G401 (cell line): ENCODE measurements at places on chromosomes 3 and 15. TPM values are rescaled to one million over a fixed set of nuclear protein-coding genes. Genes with fewer than 3 reads are reported as not detected.

DNA sequence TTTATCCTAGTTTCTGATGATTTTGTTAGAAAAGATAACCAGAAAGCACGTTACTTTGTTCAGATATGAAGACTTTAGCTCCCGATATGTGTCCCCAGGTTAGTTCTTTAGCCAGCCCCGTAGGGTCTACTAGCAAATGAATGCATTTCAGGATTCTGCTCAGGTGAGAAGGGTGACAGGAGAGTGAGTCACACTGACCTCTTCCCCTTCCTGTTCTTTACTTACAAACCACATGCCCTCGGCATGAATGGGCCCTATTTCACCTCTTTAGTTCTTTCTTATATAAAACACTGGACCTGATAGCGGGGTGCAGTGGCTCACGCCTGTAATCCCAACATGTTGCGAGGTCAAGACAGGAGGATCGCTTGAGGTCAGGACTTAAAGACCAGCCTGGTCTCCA is 98.4 kb downstream of the SLC49A4 start:
- DNase-seq: no peak

DNA sequence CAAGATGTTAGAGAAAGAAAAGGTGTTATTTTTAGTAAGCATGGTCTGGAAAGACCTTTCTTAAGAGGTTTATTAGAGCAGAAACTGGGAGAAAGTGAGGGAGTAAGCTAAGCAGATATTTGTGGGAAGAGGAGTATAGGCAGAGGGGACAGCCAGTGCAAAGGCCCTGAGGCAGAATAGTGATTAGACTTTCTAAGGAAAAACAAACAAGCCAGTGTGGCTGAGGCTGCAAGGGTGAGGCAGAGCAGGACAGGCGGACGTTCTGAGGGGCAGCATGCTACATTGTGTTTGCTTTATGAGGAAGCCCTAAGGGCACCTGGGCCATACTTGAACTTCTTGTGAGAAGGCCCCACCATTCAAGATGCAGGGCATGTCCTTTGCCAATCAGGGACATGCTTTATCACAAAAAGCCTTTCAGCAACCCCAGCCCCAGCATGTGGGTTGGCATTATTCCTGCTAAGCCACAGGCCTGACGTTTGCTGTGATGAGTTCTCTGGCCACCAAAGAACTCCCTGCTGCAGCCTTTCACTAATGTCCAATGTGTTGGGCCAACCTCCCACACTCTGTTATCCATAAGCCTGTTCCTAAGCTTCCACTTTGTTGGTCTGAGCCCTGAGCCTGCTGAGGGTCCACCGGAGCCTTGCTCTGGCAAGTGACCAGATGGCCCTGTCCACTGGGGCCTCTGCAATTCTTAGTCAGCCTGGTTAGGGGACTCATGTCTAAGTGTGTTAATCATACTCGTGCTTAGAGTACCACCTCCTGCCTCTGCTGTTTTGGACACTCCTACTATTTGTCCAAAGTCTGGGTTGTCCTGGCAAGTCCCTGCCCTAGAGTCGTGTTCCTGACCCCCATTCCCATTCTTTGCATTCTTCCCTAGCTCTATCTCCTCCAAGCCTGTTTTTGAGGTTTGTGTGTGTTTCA is 209.9 kb upstream of the CTNNB1 start:
- DNase-seq: no peak

- no peak for DNase-seq
Measured at GRCh38 chr3:131036200-131036816, 9.6 kb downstream of the NEK11 start.

DNA sequence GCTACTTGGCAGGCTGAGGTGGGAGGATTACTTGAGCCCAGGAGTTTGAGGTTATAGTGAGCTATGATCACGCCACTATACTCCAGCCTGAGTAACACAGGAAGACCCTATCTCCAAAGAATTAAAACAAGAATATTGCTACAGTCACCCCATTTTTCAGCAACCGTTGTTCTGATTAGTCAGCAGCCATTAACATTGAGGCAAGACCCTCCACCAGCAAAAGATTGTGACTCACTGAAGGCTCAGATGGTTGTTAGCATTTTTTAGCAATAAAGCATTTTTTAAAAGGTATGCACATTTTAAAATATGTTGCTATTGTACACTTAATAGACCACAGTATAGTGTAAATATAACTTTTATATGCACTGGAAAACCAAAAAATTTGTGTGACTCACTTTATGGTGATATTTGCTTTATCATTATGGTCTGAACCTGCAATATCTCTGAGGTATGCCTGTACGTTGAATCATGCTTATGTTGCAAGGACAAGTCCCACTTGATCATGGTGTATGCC is 492.6 kb downstream of the SQOR start:
- DNase-seq: no peak

- no peak for DNase-seq
Measured at GRCh38 chr3:127413871-127414270, 126.0 kb upstream of the PRR20G start.

DNA sequence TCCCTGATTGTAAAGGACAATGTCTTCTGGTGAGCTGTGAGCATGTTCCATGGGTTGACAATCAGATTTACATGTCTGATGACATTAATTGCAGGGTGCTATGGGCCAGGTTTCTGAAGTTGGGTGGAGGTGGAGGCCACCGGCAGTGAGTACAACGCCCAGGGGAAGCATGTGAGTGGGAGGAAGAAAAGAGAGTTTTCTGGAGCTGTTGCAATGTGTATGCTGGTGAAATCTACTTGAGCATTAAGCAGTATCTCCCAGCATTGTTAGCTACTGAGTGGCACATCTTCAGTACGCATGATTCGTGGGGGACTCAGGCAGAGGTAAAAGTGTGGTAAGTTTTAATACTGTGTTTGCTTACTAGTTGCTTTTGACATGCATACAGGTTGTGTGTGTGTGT is 26.6 kb downstream of the TMEM45A start:
- DNase-seq: no peak

DNA sequence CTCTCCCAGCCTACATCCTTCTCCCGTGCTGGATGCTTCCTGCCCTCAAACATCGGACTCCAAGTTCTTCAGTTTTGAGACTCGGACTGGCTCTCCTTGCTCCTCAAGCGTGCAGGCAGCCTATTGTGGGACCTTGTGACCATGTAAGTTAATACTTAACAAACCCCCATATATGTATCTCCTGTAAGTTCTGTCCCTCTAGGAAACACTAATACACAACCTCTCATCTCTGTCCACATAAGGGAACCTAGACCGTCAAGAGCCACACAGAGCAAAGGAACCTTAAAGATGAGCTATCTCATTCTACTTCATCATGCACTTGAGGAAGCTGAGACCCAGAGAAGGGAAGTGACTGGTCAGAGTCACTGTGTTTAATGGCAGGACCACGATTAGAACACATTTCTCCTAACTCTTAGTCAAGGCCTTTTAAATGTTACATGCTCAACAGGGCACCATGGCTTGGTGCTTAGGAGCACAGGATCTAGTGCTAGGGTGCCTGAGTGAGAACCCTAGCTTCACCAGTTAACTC is 50.3 kb downstream of the NPTN start:
- no peak for DNase-seq

SH2D7 gene
- total RNA-seq: not detected in 2 replicates

PATL2 gene
- not detected in 2 replicates for total RNA-seq
